Midbrain (tissue), 1 donor: ENCODE measurements at places on chromosomes 4 and X.

GRCh38 chrX:17192106-17192505 is 182.9 kb upstream of the NHS start:
- no peak for DNase-seq

GRCh38 chr4:146053891-146054290 is 115.3 kb upstream of the ZNF827 start:
- DNase-seq, result no peak

DNA sequence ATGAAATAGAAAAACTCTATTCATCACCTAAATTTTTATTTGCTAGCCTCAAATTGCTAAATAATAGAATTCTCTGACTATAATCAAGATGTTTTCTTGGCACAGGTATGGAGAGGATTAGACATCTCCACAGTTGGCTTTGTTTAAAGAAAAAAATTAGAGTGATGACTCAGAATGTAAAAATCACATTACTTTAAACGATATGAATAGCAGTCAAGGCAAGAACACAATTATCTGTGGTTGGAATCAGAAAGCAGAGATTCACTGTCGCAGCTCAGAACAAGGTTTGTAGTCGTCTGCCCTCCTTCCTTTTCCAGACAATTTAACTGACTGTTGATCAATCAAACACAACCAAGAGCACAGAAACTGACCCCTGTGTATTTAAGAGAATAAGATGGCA is 32.2 kb upstream of the CCKAR start:
- DNase-seq, result no peak

- DNase-seq, result no peak
Measured at GRCh38 chr4:1109898-1110506, 3.4 kb downstream of the RNF212 start.

DNA sequence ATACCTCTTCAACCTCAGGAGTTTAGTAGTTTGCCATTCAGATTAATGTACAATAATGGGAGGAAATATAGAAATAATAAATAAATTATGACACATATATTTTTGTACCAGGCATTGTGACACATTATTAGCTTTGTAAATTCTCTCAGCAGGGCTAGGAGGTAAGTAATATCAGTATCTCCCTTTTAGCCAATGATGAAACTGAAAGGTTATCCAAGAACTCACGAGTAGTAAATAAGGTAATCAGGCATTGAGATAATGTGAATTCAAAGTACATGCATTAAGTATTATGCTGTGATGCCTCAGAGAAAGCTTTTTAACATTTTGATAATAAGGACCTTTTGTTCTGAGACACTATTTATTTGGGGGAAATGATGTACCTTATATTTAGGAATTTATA is 5.3 kb upstream of the ARAP2 start:
- DNase-seq, result no peak

- no peak for DNase-seq
Measured at GRCh38 chrX:123436512-123437136, 252.5 kb downstream of the GRIA3 start.

GRCh38 chr4:98430708-98431403 is 169.7 kb downstream of the RAP1GDS1 start:
- DNase-seq, result no peak

GRCh38 chr4:158915683-158916241 is 146.9 kb downstream of the FNIP2 start:
- no peak for DNase-seq
